Activated T-helper 1 cell treated with Interleukin-2 at 50 U/mL for 16 hours (primary cell): ENCODE measurements at places on chromosomes 13 and 19.

DNA sequence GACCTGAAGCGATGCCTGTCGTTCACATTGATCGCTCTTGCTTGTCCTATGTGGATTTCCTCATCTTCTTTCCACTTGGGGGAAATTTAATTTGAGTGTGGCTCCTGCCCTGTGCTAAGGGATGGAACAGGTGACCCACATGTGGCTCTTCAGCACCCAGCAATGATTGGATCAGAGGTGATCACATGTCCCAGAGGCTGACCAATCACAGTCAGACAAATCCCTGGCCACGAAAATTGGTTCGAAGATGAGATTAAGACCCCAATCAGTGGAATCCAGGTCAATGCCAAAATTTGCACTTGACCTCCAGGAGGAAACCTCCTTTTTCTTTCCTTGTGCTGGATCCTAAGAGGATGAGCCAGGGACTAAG lies 23.7 kb downstream of the AMER2 start:
- DNase-seq = no peak

DNA sequence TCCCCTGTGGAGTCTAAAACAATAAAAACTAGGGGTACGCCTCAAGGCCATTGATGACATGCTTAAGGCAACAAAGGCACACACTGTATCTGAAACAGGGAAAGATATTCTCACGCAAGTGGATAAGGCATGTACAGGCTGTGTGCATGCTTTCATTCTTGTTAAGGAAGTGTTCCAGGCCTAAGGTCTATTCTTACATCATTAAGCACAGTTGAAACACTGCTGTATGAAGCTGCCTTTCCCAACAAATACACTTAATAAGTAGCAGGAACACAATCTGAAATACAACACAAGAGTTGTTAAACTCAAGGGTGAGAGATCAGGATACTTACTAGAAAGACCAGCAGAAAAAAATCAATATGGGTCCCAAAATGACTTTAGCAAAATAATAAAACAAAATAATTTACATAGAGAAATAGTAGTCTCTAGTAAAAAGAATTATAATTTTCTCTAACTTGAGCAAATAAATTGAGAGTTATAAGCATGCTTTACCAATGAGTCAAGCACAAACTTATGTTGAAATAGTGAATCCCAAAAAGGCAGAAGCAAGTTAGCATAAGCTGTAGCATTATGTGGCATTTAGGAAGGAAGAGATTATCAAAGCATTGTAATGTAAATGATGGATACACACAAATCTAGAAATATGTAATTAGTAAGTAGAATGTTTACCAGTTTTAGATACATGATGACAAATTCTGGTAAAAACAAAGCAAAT lies 796.9 kb downstream of the SLITRK1 start:
- DNase-seq = no peak

- DNase-seq = no peak
Observed at GRCh38 chr13:24699541-24699940, 19.3 kb downstream of the ATP12A start.

- no peak for DNase-seq
Observed at GRCh38 chr19:45705115-45705514, 12.6 kb downstream of the QPCTL start.

- no peak for DNase-seq
Observed at GRCh38 chr19:41377977-41378709, 1.8 kb downstream of the TMEM91 start.
